HT-29 (cell line): ENCODE measurements at places on chromosomes 7 and 10.

DNA sequence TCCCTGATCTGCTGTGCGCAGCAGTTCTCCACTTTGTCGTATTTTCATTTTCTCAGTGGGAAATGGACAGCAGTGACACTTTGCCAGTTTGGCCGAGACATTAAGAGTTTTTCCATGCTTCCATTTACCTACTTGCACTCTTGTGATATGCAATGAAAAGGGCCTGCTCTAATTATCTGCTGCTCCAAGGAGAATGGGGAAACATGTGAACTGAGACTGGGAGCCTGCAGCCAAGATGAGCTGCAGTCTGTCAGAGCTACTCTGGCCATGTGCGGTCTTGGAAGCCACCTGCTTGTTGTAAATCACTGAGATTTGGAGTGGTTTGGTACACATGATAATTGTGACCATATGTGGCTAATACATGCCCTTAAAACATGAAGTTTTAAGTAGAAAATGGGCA is 586.6 kb upstream of the POT1 start:
- no peak for DNase-seq

GRCh38 chr7:25928549-25929330 is 223.3 kb upstream of the NFE2L3 start:
- DNase-seq = no peak

DNA sequence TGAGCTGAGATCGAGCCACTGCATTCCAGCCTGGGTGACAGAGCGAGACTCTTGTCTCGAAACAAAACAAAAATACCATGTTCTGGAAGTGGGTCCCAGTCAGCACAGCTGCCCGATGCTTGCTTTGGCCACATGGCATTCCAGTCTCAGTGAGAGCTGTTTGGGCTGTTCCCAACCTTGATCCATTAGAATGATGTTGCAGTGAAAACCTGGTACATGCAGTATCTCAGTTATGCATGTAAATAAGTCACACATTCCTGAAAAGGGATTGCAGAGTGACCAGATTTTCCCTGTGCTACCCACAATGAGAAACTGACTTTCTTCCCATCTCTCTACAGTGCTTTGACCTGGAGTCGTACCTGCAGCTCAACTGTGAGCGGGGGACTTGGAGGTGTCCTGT is 15.4 kb downstream of the ZMIZ2 start:
- DNase-seq = no peak

GRCh38 chr7:123131961-123132360 is 67.8 kb downstream of the SLC13A1 start:
- no peak for DNase-seq

DNA sequence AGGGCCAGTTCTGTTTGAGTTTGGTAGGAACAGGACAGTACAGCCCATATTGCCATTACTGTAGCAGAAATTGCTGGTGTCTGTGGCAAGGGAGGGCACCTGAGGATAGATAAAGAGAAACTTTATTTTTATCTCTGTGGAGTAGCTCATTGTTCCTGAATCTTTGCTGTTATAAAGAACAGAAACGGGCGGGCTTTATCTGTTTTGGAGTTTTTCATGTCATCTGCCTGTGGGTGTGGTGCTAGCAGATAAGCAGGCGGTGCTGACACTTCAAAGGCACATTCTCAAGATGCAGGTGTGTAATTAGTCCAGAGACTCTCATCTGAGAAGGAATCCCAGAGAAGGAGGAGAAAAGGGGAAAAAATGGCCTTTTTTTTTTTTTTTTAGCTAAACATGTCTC is 11.5 kb downstream of the ZNF273 start:
- no peak for DNase-seq

GRCh38 chr7:153286763-153287162 is 527.2 kb downstream of the ACTR3B start:
- DNase-seq = no peak

DNA sequence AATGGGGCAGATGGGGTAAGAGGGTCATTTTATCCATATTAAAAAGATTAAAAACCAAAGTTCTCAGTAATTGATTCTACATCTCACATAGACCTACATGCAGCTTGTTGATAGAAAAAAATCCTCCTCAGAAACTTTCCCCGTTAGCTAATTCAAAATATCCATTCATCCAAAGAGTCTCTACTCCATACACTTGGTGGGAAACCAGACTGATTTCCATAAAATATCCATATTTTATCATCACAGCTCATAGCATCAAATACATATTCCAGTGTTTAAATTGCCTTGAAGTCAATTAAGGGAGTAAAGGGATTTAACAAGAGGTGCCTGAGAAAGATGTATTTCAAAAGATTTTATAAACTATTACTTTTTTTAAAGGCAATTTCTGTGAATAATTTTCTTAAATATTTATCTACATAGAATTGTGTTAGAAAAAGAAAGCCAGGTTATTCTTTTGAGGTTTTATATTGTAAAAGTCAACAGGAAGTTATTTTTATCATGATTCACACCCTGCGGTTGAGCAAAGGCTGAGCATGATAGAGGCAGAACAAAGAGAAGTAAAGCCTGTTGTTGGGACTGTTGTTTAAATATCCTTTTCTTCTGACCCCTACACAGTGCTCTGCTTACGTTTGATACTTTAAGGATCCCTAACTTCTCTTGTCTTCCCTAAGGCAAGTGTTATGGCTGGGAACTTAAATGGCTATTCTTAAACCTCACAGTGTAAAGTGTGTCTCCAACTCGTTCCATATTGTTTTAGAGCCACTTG is 266.7 kb downstream of the PRKG1 start:
- no peak for DNase-seq

- no peak for DNase-seq
Observed at GRCh38 chr10:64037071-64037661, 516.0 kb downstream of the REEP3 start.

- DNase-seq = no peak
Observed at GRCh38 chr10:123144697-123145541, 3.0 kb upstream of the HMX2 start.

GRCh38 chr10:24958721-24959381 is 6.4 kb upstream of the PRTFDC1 start:
- DNase-seq = no peak

GRCh38 chr10:131978366-131978765 is 3.4 kb downstream of the BNIP3 start:
- DNase-seq = no peak

DNA sequence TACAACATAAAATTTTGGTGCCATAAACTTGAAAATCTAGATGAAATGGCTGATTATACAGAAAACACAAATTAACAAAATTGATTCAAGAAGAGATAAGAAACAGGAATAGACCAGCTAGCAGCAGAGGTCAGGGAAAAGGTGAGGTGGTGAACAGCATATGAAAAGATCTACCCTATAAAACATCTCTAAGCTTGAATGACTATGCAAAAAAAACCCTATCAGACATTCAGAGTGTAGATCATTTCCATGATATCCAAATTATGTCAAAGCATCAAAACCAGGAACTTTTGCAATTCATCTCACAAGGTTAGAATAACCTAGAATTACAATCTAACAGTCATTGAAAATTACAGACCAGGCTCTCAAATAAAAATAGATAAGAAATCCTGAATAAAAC is 14.6 kb upstream of the BPGM start:
- DNase-seq = no peak

DNA sequence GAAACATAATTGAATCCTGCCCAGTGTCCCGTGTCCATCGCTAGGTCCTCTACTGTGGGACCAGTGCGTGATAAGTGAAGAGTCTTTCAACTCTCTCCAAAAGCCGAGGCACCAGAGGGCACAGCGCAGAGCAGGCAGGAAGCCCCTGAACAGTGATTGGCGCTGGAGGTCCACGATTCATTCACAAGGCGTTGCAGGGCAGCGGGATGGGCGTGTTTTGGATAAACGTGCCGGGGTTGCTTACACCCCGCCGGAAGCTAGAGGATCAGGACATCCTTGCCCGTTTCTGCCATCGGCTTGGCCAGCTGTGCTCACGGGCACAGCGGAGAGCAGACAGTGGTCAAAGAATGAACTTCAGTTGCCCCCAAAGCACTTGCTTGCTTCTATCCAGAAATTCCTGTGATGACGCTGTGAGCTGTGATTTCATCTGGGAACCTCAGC is 86.0 kb upstream of the PFKP start:
- DNase-seq = no peak

GRCh38 chr10:102132563-102133372 is at the start of gene PPRC1:
Gene PPRC1 (plus strand): TSS chr10:102133040. CDS start chr10:102133069, 29 bp downstream.
- DNase-seq = peak; percentile 99

- no peak for DNase-seq
Observed at GRCh38 chr7:133428876-133429275, 176.0 kb downstream of the EXOC4 start.

DNA sequence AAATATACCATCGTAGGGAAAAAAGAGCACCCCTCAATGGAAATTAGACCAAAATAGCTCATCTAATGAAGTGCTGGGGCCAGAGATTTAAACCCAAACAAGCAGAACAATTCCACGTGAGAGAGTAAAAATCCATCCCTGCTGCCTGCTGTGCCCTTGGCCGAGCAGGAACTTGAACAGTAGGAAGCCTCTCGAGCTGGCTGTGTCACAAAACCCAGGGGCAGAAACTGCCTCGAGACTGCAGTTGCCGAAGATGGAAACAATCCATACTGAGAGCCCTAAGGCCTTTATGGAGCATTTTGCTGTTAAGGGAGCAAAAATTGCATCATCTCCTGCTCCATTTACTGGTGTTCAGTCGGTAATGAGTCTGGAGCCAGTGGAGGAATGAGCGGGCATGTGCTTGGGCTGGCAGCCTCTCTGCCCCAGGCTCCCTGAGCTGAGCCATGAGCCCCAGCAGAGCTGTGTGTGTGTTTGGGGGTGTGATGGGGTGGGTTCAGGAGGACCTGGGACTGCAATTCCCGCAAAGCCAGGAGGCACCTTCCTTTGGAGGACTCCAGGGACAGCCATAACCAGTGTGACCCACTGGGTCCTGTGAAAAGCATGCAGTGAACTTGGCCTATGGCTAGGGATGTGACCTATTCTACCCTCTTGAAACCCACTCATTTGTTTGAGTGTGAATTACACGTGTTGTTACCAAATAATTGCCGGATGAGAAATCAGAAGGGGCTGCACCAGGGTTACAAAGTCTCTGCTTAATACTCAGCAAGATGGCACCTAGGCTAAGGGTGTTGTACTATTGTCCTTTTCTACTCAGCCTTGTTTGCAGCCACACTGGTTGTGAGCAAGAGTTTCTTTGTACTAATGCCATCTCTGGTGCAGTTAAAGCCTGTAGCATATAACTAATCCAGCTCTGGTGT is 58.3 kb downstream of the CDHR3 start:
- DNase-seq = no peak

DNA sequence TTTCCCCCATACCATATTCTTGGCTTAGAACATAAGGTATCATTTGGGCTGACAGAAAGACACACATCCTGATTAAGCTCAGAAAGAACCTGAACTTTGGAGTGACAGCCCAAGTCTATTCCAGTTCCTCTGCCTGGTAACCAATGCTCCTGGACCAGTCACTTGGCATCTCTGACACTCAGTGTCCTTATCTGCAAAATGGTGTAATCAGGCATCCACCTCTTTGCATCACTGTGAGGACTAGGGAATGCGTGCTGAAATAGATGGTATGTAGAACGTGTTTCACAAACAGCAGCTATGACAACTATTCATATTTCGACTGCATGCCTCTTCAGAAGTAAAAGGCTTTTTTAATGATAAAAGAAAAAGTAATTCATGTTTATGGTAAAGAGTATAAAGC is 26.2 kb upstream of the PIK3AP1 start:
- DNase-seq = no peak

GRCh38 chr7:81114633-81115032 is 195.8 kb upstream of the SEMA3C start:
- no peak for DNase-seq

- DNase-seq = no peak
Observed at GRCh38 chr7:18572885-18573284, 77.3 kb downstream of the HDAC9 start.

- peak; percentile 3 for DNase-seq
Observed at GRCh38 chr10:557792-558328, 131.6 kb downstream of the DIP2C start.

GRCh38 chr7:90453259-90453891 is 16.1 kb upstream of the PTTG1IP2 start:
- DNase-seq = no peak

GRCh38 chr7:30920584-30921539 is 9.2 kb downstream of the AQP1 start:
- no peak for DNase-seq
